ENCODE measurements at places on chromosomes 2 and 18.

DNA sequence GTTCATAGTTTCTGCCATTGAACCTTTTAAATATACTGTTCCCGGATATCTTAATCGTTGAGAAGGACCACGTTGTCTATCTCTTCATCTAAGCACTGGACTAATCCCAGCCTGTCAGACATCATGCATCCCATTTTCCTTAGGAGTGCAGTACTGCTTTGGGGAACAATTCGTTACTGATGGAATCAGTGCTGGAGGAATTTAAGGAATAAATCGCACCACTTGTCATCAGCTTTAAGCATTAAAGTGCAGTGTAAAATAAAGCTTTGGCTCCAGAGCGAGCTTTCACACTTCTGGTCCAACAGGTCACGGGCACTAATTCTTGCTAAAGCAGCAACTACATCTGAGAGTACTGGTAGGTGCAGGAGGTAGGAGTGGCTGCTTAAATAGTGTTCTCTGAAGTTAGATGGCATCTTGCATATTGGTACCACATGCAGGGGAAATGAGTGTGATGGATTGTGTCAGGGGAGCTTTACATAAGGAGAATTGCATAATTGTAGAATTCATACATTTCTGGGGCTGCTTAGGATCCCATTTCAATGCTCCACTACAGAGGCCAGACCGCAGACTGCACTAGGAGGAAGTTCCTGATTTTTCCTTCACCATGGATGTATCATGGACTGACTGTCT lies 105.7 kb upstream of the RASGRP3 start:
- no peak for DNase-seq

GRCh38 chr18:31595121-31595771 lies 3.6 kb downstream of the TTR start:
- DNase-seq = no peak

GRCh38 chr2:42086500-42086953 lies 38.7 kb downstream of the PKDCC start:
- peak; percentile 9 for DNase-seq

DNA sequence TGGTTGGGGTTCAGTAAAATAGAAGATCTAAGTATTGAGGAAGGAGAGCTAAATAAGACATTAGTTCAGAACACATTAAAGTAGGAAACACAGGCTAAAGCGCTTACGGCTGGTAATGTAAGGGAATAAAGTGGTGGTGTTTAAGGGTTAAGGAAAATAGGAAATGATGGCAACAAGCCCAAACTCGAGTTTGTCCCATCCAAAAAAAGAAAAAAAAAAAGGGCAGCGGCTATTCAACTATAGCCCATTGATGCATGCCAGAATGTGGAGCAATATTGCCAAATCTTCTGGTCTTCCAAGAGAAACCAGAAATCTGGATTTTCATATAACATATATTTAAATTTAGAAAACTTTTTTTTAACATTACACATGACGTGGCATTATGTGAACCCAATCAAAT lies 161.0 kb downstream of the ARHGAP15 start:
- no peak for DNase-seq

GRCh38 chr18:29853126-29853525 lies 1189.4 kb downstream of the DSC3 start:
- DNase-seq = no peak

DNA sequence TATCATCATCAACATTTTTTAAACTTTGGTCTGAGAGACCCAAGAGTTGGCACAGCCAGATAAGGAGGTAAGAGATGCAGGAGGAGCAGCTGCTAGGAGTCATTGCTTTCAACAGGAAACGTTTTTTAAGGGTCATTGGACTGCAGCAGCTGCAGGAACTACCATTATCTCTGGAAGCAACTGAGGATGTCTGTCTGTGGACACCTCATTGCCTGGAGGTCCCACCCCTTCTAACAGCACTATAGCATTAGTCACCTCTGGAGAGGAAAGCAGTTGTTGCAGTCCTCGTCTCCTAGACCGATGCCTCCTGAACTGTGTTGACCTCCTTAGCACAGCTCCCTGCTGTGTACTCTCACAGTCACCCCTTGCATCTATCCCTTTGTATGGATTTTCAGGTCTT lies 21.5 kb upstream of the FSHR start:
- DNase-seq = no peak

DNA sequence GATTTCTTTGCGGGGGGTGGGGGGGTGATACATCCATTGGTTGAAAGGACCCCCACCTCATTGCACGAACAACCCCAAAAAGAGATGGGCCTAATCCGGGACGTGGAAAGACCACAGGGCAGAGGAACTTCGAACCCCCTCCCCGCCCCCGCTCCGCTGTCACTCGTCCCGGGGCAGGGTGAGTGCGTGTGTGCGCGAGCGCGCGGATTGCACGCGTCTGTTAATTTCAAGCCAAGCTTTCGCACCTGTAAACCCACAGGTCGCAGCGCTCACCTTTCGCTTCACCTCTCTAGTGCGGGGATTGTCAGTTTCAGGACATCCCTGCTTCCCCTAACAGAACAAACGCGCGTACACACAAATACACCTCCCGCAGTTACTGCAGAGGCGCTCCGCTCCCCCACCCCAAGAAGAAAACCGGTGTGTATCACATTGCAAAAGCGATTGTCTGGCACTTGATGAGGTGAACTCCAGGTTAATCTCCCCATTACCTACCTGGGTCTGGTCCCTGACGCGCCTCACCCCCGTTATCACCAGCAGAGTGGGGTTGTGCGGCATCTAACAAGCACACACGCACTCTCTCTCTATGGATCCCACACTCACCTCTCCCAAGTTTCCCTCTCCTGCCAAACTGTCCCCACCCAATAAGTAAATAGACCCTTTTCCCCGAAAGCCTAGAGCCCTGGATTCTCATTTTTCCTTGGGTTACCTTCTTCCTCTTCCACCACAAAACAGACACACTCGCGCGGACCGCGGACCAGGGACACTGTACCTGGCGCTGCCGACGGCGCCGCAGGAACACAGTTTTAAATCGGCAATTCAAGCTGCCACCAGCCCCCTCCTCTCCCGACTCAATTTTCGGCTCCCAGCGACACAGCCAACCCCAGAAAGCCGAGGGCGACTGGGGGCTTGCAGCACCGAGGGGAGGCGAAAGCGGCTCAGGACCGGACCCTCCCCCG lies 1.0 kb downstream of the CYP26B1 start:
- DNase-seq = no peak

DNA sequence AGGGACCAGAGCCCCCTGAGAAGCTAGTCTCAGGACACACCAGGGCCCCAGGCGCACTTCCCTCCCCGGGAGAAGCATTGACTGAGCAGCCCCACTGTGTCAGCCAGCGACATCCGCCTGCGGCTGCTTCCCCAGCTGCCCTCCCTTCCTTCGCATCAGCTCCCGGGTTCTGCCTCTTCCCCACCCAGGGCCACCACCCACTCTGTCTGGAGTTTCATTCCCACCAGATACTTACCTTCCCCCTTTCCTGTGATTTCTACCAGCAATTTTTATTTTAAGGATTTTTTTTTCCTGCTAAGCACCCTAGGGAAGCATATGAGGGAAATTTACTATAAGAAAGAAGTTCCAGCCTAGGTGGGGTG lies 99.2 kb downstream of the SMAD7 start:
- DNase-seq = no peak

DNA sequence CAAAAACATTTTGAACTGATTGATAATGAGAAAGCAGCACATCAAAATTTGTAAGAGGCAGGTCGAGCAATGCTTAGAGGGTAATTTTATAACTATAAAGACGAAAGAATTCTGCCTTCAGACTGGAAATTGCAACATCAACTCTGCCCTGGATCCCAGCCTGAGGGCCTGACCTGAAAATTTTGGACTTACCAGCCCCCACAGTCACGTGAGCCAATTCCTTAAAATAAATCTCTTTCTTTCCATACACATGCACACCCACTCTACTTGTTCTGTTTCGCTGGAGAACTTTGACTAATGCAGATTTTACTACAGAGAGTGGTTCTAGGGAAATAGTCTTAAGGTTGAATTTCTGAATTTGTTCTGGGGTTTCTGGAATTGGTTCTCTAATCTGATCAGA lies 14.6 kb upstream of the ACOXL start:
- DNase-seq = no peak

GRCh38 chr2:231250698-231251097 lies 52.3 kb downstream of the ARMC9 start:
- DNase-seq = no peak

DNA sequence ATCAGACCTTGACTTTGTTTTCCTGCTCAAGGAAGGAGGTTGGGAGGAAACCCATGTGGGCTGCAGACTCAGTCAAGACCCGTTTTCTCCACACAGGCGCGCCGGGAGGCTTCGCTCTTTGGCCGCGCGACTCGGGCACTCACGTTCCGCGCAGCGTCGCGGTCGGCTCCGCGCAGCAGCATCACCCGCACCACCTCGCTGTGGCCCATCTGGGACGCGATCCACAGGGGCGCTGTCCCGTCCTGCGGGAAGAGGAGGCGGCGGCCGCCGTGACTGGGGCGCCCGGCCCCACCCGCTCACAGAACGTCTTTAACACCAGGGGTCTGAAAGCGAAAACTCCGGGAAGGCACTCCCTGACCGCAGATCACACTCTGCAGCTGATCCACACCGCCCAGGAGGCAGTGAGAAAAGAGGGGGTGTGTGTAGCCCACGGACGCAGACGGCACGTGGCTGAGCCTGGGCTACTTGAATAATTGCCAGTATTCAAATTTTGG lies 33.1 kb upstream of the NPC1 start:
- no peak for DNase-seq

GRCh38 chr2:239769554-239770245 lies 255.4 kb downstream of the NDUFA10 start:
- no peak for DNase-seq

All from CD4-positive, alpha-beta T cell treated with Interferon gamma for 1 hour (primary cell).